Islet precursor cell (in vitro differentiated cells): ENCODE measurements at places on chromosomes 1 and 21.
A peak's percentile ranks its signal among the peaks of the same experiment; 100 is the strongest.

- DNase-seq: peak; percentile 58
Observed at GRCh38 chr21:42590431-42591131, 62.8 kb upstream of the PDE9A start.

GRCh38 chr1:63453232-63453631 is 69.8 kb downstream of the ITGB3BP start:
- no peak for DNase-seq

- no peak for DNase-seq
Observed at GRCh38 chr1:17005365-17005740, 6.4 kb downstream of the ATP13A2 start.

DNA sequence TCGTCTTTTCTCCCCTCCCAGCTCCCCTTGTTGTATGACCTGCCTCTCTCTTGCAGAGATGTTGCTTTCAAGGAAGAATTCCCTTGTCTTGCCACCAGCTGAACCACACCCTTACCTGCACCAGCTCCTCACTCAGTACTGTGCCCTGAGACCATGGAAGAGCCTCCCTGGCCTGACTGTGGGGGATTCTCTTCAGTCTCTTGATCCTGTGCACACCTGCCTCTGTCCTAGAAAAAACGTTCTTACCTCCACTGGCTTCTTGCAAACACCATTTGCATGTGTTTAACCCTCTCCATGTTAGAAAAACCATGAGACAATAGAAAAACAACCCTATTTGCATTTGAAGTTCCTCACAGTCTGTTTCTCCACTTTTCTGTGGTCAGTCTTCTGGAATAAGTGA is 43.3 kb upstream of the FCRL4 start:
- DNase-seq: no peak

- DNase-seq: no peak
Observed at GRCh38 chr1:68145418-68146126, 86.8 kb downstream of the WLS start.

GRCh38 chr1:51325878-51326755 is 4.2 kb downstream of the TTC39A start:
- DNase-seq: no peak

- no peak for DNase-seq
Observed at GRCh38 chr1:33424205-33424604, 6.7 kb downstream of the PHC2 start.

GRCh38 chr1:240310226-240310925 is 218.7 kb downstream of the FMN2 start:
- DNase-seq: no peak

DNA sequence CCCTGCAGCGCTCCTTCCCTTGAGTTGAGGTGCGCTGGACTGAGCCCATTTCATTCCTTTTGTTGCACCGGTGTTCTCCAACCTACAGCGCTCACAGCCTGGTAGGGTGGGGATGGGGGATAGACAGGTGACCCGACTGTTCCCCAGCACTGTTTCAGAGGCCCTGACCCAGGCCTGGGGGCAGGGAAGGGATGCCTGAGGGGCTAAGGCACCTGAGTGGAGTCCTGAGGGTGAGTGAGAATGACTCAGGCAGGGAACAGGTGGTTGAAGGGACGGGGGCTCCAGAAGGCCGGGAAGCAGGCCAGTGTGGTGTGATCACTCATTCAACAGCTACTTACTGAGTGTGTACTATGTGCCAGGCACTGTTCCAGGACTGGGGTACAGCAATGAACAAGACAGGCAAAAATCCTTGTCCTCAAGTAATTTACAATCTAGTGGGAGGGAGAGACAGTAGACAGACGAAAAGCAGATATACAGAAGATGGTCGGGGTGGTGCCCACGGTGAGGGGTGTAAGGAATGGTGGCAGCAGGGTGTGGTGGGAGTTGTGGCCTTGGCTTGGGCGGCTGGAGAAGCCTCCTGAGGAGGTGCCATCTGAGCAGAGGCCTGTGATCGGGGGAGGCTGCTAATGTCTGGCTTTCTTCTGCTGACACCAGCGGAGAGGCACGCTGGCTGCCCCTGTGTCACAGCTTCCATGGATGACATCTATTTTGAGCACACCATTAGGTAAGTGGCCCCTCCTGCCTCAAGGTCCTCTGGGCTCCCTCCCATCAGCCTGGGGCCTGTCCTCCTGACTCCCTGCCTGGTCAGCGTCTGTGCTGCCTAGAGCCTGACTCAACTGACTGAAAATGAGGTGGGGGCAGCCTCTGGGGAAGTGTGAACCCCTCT is 37.4 kb downstream of the ACOT11 start:
- DNase-seq: no peak
